Right lung (tissue), 10 donors: ENCODE measurements at places on chromosomes 12 and 14.
A peak's percentile ranks its signal among the peaks of the same experiment; 100 is the strongest.

GRCh38 chr12:4216187-4216927 lies 57.2 kb upstream of the CCND2 start:
- no peak for DNase-seq

GRCh38 chr12:104187446-104188155 lies 28.0 kb upstream of the TXNRD1 start:
- DNase-seq, result no peak

DNA sequence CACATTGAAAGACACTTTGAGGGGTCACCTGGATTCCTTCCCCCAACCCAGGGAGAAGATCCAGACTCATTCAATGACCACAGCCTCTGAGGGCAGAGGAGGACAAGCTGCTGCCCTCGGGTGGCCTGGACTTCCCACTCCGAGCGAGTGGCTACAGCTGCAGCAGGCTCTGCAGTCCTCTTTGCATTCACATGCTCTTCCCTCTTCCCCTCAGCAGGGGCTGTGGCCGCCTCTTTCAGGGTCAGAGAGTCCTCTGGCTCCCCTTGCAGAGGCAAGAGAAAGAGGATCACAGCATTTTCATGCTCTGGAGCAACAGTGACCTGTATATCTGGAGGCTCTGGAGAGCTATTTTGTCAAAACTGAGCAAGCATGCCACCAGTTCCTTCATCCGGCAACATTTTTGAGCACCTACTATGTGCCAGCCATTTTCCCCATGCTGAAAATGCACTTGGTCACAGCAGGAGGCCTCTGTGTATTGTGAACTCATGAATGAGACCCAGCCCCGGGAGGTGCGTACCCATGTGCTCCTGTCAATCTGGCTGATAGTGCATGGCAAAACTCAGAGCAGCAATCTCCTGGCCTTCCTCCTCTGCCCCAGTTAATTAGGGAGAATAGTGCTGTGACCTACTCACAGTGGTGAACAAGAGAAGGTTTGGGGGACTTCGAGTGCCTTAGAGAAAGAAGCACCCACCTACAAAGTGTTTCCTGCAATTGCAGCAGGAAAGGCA lies 42.9 kb upstream of the KCNA5 start:
- DNase-seq, result no peak

GRCh38 chr14:54597795-54598443 lies 31.0 kb downstream of the SAMD4A start:
- no peak for DNase-seq

- no peak for DNase-seq
Measured at GRCh38 chr12:120668091-120668867, 18.7 kb upstream of the MLEC start.

- DNase-seq, result no peak
Measured at GRCh38 chr12:27186022-27186839, 57.9 kb upstream of the STK38L start.

- DNase-seq, result no peak
Measured at GRCh38 chr12:124171231-124171979, 123.5 kb upstream of the RFLNA start.

DNA sequence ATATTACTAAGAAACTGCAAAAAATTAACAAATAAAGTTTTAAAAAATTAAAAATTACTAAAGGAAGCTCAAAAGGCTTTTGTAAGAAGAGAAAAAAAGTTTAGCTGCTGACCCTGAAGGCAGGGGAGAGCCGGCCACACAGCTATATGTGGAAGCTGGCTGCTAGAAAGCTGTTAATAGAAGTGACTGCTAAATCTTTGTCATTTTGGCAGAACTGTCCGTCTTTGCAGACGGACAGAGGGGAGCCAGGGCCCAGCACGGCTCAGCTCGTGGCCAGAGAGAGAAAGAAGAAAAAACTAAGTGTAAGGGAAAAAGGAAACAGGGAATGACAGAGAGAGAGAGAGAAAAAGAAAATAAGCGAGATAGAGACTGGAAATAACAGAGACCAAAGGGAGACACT lies 27.9 kb downstream of the PRMT8 start:
- peak; percentile 34 for DNase-seq

DNA sequence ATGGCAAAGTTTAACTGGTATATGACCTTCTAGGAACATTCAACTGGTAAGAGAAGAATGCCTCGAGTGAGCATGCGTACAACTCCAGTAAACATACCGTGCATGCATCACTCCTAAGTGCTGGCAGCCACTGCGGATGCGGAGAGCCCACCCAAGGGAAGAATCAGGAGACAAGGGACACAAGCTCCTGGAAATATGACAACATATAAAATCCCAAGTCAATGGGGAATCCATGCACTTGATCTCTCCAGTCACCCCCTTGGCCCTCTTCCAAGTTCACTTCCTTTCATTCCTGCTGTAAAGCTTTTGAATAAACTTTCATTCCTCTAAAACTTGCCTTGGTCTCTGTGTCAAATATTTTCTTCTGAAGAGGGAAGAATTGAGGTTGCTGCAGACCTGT lies 168.7 kb upstream of the TMCC3 start:
- no peak for DNase-seq

DNA sequence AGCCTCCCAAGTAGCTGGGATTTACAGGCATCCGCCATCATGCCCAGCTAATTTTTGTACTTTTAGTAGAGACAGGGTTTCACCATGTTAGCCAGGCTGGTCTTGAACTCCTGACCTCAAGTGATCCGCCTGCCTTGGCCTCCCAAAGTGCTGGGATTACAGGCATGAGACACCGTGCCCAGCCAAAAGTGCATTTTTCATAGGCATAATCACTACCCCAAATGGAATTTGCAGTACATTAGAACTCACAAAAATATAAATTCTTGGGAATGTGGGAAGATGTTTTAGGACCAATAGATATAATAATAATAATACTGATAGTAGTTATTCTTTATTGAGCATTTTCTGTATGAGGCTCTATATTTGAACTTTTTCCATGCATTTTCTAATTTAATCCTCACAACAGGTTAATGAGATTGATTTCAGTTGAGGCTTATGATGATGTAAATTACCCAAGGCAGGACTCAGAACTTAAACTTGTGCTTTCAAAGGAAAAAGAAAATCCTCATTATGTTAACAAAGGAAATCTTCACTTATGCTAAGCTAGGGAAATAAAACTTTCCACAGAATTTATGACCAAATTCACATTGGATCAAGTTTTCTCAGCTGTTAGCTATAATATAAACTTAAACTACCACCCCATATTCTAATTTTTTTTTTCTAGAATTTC lies 121.6 kb downstream of the SRGAP1 start:
- no peak for DNase-seq

DNA sequence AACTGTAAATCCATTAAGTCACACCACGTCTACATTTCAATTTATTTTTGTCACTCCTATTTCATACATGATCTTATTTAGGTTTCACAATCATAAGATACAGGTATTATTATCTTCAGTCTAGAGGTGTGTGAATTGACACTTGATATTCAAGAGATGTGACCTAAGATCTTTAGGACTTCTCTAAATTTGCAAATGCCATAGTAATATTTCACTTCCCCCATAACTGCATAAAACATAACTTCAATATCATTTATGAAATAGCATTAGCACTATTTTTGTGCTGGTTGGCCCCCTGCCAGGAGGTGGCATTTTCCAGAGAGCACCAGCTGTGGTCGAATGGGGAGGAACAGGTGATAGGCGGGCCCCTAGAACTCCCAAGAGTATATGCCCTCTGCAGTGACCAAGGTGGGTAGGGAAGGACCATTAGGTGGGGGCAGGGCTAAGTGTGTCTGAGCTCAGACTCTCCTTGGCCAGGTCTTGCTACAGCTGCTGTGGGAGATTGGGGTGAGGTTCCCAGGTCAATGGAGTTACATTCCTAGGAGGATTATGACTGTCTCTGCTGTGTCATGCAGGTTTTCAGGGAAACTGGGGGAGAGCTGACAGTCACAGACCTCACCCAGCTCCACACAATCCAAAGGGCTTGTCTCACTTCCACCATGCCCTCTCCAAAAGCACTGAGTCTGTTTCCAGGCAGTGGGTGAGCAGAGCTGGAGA lies 49.2 kb upstream of the ERGIC2 start:
- no peak for DNase-seq

DNA sequence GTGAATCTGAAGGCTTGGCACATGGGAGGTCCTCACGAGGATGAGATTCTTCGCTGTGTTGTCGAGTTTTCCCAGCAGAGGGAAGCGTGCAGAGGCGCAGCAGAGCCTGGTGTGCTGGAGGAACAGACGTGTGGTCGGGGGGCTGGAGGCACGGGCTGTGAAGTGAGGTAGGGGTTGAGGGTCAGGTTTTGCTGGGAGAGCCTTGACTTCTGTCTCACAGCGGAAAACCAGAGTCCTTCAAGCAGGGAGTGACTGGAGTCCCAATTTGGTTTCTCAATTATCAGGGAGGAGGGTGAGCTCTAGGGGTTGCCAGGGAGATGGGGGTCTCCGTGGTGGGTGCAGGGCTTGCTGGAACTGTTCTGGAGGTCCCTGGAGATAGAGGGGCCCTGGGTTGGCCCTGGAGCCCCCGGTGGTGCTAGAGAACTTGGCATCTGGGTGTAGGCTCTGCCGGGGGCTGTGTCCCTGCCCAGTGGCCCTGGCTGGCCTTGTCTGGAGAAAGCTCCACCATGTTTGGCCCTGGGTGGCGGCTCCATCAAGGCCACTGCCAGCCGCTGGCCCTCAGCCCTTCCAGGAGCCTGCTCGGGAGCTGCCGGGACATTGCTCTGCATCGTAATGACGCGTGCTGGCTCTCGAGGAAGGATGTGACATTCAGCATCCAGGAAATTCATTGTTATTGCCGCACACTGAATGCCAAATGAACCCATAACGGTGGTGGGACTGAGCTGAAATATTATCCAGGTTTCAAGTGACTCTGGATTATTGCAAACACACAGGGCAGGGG lies 215.7 kb downstream of the KIF26A start:
- peak; percentile 37 for DNase-seq

DNA sequence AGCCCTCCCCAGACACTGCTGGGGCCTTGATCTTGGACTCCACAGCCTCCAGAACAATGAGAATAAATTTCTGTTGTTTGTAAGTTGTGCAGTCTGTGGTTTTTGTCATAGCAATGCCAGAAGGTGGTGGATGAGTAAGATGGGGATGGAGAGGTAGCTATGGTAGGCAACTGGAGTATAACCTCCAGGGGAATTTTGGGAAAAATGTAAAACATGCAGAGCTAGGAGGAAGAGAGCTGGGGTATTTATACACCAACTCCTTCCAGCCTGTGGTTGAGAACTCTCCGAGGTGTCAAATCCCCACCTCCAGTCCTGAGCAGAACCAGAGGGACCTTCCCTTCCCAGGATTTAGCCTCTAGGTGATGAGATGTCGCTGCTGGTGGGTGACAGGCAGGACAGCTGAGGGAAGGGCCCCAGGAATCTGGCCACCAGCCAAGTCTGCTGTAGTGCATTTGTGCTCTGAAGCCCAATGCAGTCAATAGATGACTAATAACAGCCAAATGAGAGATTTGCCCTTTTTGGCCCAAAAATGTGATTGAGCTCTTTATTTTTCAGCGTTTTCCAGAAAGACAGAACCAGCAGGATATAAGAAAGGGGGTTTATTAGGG lies 19.1 kb upstream of the CEP170B start:
- DNase-seq, result no peak

- DNase-seq, result peak; percentile 8
Measured at GRCh38 chr12:30796313-30796780, 41.6 kb upstream of the CAPRIN2 start.

- DNase-seq, result peak; percentile 27
Measured at GRCh38 chr12:30806989-30807694, 52.4 kb upstream of the CAPRIN2 start.

DNA sequence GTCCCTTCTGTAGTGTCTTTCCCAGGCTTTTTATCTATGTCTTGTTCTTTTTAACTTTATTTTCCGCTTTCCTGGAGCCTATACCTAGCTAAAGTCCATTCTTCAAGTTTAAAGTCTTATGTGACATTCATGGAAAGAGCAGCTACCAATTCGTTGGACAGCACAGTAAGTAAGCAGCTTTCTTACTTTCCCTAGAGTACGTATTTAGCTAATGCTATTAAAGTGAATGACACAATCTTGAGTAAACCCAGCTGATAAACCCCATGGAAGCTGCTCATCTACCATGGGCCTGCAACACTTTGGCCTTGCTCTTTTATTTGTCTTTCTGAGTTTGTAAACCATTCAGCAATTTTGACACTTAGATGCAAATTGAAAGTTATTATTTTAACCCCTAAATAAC lies 30.0 kb downstream of the ALX1 start:
- no peak for DNase-seq

DNA sequence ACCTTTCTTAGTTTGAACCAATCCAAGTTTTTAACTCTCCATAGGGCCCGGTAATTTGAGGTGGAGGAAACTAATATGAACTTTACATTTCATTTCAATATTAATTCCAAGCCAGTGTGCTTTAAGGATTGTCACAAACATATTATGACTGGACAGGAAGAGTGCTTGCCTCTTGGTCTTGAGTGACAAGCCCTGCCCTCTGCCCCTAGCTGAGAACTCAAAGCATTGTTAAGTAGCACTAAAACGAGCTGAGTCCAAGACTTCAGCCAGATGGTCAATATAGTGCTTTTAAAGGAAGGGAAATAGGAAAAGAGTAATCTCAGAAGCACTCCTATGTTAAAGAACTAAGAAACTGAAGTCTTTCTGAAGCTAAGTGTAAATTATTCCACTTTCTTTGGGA lies 17.1 kb downstream of the TRMT5 start:
- no peak for DNase-seq

DNA sequence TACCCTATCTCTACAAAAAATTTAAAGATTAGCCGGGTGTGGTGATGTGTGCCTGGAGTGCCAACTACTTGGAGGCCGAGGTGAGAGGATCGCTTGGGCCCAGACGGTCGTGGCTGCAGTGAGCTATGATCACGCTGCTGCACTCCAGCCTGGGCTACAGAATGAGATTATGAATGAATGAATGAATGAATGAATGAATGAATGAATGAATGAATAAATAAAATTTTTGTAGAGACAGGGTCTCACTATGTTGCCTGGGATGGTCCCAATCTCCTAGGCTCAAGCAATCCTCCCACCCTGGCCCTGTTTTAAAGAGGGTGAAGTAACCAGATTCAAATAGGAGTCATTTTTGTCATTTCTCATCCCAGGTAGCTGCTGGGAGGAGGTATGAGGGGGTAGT lies 176.2 kb upstream of the HIF1A start:
- DNase-seq, result no peak

- DNase-seq, result no peak
Measured at GRCh38 chr14:74660863-74661262, 48.8 kb upstream of the LTBP2 start.
